Stimulated activated CD4-positive, alpha-beta T cell treated with anti-CD3 and anti-CD28 coated beads, Interleukin-12 subunit alpha, Interleukin-12 subunit beta, amount 100 ng/mL, for 48 hours (primary cell): ENCODE measurements at places on chromosomes 7 and 10.

GRCh38 chr7:157731126-157731525, 394.3 kb downstream of the DNAJB6 start:
- no peak for DNase-seq

- no peak for DNase-seq
Observed at GRCh38 chr7:4631380-4632179, 50.5 kb upstream of the FOXK1 start.

- DNase-seq: no peak
Observed at GRCh38 chr7:69682518-69682917, 84.2 kb downstream of the AUTS2 start.

DNA sequence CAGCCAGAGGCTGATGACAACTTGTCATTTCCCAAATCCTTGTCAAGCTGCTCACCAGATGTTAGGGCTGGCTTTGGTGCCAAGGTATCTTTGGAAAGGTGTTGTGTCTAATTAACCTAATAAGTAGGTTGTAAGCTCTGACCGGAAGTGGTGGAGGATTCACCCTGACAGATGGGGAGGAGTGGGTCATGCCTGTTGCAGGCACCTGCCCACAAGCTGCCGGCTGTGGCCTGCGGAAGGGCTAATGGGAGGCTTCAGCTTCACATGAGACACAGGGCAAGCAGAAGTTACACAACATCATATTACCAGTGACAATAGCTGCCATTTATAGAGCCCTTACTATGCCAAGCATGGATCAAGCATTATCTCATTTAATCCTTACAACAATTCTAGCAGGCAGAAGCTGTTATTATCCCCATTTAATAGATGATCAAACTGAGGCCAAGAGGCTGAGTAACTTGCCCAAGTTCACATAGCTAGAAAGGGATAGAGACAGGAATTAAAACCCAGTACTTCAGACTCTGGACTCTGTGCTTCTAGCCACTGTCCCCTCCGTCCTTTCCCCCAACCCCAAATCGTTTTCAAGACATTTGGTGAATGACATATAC, 63.1 kb upstream of the DUSP5 start:
- DNase-seq: no peak

DNA sequence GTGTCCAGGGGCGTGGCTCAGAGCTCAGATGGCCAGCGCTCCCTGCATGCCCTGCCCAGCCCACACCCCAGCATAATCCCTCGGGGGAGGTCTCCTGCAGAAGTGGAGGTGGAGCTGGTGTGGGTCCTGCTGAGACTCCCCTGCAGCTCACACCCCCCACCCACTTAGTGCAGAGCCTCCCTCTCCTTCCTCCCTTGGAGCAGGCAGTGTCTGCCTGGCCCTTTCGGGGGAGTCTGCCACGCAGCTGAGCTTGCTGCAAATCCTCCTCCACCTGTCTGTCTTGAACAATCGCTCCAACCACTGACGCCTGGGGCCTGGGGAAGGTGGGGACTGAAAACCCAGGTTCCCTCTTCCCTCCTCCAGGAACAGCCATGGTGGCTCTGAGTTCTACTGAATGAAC, 219.7 kb upstream of the PPP2R2D start:
- DNase-seq: no peak

- no peak for DNase-seq
Observed at GRCh38 chr10:75228834-75229233, 6.9 kb downstream of the COMTD1 start.

DNA sequence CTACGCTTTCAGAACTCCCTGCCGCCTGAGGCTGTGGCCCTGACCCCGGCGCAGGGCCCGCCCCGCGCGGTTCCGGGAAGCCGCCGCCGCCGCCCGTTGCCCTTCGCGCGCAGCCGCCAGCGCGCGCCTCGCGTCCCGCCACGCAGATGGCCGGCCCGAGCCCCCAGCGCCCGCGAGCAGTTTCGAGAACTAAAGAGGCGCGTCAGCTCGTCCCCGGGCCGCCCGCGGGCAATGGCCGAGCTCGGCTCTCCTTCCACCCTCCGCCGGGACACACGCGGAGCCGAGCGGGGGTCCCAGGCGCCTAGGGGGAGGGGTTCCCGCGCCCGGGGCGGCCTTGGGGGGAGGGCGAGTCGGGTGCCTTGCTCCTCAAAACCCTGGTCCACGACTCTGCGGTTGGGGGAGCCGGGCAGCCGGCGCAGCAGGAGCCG, 1.8 kb downstream of the HNRNPF start:
- DNase-seq: peak; percentile 49

DNA sequence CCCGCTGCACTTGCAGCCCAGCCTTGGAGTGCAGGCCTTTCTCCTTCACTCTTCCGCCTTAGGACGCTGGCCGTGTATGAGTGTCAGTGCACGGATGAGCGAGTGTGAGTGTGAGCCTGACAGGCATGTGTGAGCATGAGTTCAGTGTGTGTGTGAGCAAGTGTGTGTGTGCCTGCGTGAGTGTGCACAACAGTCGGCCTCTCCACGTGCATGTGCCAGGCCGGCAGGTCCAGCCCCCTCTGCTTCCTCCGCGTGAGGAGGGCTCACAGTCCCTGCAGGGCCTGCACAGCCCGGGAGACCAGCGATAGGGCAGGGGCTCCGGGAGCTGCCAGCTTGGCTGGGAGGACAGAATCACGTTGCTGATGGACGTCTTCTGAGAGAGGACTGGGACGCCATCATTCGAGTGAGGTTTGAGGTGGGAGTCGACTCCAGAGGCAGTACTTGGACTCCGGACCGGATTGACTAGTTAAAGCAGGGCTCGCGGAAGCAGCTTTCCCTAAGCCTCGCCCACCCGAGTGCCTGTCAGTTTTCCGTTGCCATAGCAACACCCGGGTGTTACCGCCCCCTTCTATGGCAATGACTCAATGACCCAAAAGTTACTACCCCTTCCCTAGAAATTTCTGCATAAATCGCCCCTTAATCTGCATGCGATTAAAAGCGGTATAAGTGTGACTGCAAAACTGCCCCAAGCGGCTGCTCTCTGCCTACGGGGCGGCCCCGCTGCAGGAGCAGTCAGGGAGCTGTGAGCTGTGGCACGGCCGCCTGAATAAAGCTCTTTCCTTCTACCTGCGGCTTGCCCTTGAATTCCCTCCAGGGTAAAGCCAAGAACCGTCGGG, 19.6 kb upstream of the CFAP46 start:
- DNase-seq: peak; percentile 74

DNA sequence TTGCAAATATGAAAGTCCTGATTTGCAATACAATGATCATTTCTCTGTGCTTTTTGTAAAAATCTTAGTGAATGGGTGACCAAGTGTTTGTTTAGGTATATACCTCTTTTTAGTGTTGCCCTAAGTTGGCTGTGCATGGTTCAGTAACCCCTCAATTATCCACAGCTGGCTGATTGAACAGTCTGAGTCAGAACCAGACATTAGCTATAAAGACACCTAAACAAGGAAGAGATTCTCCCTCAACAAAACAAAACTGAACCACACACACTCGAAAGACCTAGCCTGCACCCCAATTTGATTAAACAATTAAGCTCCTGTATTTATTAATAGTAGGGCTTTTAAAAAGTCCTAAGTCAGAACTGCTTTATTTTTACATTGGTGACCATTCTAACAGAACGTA, 2.8 kb downstream of the RSBN1L start:
- no peak for DNase-seq

DNA sequence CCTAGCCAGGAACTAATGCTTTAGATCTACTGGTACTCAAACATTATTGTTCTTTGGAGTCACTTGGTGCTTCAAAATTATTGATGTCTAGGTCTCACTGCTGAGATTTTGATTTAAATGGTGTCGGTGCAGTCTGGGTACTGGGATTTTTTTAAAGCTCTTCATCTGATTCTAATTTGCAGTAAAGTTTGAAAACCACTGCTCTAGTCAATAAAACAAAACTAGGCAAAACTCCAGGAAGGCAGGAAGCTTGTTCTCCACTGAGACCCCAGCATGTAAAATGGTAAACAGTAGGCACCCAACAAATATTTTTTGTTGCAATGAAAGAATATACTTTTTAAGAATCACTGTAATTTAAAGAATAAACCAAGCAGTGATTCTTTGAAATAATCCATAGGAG, 49.7 kb downstream of the ADD3 start:
- no peak for DNase-seq

DNA sequence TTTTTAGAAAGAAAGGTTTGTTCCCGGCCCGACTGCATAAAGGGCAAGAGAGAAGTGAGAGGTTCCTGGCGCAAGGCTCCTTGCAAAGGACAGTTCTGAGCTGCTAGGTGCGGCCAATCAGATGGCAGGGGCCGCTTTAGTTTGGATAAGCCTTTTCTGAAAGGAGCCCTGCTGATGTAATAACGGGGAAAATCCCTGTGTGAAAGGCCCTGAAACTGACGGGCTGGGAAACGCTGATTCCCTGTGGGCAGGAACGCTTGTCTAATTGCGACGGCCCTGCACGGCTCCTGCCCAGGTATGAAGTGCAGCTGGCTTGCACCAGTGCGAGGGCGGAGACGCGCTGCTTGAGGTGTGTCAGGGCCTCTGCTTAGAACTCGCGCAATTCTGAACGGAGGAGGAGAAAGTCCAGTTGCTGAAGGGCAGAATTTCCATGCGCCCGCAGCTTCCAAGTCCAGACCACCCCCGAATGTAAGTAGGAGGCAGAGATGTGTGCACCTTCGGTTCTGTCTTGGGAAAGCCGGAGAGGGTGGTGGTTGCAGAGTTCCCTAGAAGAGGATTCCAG, 30.5 kb downstream of the TACC2 start:
- DNase-seq: no peak

DNA sequence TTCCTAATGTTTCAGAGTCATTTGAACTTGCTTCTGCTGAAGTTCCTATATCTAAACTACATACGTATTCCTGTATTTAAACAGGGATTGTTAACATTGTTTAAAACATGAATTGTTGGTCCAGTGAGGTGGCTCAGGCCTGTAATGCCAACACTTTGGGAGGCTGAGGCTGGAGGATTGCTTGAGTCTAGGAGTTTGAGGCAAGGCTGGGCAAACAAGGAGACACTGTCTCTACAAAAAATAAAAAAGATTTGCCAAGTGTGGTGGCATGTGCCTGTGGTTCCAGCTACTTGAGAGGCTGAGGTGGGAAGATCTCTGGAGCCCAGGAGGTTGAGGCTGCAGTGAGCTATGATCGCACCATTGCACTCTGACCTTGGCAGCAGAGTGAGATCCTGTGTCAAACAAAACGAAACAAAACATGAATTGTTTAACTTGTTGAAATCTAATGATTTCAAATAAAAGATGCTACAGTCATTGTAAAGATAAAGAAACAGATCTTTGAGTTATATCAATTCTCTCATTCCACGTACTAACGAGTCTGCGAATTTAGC, 809.4 kb downstream of the TYW1 start:
- DNase-seq: no peak

- no peak for DNase-seq
Observed at GRCh38 chr10:132786476-132786883, 533 bp upstream of the NKX6-2 start.
